ENCODE measurements at places on chromosomes 7 and 10.

DNA sequence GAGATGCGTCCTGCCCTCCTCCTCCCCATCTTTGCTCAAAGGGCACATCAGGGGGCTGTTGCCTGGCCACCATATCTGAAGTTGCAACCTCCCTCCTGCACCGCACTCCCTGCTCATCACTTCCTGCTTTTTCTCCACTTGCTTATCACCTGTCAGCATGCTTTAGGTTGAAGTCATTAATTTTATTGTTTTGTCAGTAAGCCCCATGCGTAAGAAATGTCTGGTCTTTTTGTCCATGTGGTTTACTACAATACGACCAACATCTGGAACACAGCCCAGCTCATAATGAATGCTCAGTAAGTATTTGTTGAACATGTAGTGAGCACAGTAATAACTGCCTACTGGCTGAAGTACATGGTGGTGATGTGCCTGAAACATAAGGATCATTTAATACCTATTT lies 71.6 kb upstream of the GJD4 start:
- DNase-seq: no peak

DNA sequence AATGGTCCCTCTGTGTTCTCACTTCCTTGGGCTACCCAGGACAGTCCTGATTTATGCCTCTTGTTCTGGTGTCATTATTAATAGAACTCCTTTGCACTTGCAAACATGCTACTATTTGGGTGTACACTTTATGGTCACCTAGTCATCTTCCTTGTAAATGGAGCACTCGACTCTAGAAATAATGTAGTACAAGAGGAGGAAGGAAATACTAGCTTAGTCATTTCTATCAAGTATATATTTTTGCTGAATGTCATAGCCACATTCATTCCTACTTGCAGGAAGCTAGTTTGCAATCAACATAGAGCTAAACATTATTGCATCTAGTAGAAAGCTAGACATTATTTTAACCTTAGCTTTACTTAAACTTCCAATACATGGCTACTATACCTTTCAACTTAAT lies 335.3 kb downstream of the MAGI2 start:
- DNase-seq: no peak

DNA sequence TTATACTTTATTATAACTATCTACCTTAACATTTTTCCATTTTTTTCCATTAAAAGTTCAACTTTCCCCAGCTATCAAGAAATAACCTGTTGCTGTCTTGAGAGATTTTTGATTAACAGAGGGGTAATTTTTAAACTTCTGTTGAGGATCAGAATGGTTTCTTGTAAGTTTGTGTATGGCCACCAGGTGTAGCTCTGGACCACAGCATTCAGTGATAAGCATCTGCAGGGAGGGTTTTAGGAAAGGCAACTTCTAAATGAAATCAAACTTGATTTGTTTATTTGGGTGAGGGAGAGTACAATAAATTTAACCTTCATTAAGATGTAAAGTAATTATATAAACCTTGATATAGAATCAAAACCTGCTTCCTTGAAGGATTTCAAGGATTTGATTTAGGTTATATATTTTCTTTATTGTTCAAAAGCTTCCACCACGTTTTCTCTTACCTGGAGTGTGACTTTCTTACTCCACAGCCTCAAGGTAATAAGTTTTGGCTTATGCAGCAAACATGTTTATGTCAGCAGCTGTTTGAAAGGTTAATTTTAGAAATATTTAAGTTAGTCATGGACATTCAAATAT lies 153.3 kb downstream of the STK31 start:
- DNase-seq: no peak

DNA sequence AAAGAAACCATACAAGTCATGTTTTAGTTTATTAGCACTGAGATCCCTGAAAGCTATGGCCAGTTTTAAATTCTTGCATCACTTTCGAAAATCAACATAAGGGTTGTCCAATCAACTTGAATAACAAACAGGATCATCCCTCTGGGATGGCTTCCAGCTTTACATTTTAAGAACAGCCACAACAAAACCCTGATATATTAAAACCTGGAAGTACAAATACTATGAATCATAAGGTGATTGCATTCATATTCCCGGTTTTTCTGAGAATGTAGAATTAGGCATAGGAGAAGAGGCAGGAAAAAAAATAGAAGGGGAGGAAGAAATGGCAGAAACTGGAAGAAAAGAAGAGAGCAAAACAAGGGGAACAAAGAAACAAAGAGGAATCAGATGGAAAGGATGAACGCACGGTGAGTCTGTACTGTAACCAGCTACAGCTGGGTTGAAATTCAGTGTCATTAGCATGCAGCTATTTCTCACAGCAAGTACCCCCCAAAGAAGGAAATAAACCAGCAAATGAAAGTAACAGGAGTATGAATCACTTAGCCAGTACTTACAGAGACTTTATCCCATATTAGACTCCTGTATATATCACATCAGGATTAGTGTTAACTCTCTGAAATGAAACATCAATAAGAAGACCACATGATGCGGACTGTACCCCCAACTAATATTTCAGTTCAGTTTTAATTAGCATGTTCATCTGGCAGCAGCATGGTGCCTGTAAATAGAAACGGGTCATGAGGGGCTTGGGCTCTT lies 301.3 kb downstream of the RNLS start:
- DNase-seq: no peak

GRCh38 chr10:8069627-8070026 lies 15.1 kb downstream of the GATA3 start:
- no peak for DNase-seq

GRCh38 chr7:129519464-129519863 lies 17.1 kb downstream of the SMKR1 start:
- no peak for DNase-seq

- no peak for DNase-seq
Measured at GRCh38 chr10:97107551-97107950, 78.2 kb downstream of the SLIT1 start.

GRCh38 chr10:122102146-122102868 lies 113.3 kb downstream of the TACC2 start:
- no peak for DNase-seq

- no peak for DNase-seq
Measured at GRCh38 chr10:101217044-101217425, 12.2 kb downstream of the LBX1 start.

- DNase-seq: no peak
Measured at GRCh38 chr7:155234158-155234492, 63.6 kb upstream of the INSIG1 start.

GRCh38 chr7:158255156-158255555 lies 332.5 kb downstream of the PTPRN2 start:
- DNase-seq: no peak

DNA sequence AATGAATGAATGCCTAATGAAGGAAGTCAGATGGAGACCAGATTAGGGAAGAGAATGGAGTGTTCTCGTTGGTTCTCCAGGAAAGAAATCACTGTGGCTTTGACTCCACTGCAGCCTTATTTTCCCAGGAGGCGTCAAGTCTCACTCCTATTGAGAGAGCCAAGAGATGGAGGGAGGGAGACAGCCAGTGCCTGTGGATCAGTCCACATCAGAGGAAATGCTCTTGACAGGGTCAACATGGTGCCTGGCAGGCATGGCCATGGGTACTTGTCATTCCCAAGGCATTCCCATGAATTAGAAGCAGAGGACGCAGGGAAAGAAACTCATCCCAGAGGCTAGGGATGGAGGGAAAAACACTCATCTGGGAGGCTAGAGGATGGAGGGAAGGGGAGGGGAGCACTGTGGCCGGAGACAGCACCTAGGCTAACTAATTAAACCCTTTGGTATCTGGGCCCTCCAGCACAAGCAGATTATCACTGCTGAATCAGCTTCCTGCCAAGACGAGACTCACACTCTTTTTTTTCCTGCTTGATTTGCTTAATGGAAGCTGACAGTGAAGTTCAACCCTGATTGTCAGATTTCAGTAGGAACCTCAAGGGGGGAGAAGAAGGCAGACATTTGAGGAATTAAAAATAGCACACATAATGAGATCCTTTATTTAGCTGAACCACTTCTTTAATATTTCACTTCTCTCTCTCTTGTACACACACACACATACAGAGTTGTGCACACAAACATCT lies 1233.2 kb upstream of the AUTS2 start:
- DNase-seq: no peak

- DNase-seq: no peak
Measured at GRCh38 chr7:131878777-131879176, 322.3 kb upstream of the PODXL start.

- no peak for DNase-seq
Measured at GRCh38 chr7:112937651-112938415, 147.6 kb upstream of the TMEM168 start.

DNA sequence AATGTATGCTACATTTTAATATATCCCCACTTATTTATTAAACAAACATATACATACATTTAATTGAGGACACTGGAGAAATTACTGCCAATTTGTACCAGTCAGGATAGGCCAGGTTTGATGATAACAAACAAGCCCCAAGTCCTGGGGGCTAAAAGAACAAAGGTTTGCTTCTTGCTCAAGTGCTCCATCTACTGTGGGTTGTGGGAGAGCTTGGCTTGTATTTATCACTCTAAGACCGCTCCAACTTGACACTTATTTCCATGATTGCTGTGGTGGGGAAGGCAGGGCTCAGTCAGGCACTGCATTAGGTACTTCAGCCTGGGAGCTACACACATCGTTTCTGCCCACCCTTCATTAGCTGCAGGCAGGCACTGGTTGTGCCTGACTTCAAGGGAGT lies 136.6 kb upstream of the ZNF32 start:
- DNase-seq: no peak

DNA sequence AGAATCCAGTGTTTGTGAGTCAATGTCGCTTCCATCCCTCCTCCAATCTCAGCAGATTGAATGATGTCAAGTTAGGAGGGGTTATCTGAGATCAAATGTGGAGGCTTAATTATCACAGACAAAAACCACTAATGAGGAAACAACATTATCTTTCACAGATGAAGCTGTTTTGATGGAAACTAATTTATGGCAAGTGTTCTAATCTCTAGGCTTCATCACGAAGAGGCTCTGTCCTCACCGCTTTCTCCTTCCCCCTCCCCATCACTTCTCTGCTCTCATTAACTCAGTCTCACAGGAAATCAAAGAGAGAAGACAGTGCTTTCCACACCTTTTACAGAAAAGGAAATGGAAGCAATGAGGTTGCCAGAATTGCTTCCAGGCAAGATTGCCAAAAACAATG lies 283.7 kb downstream of the BMPER start:
- DNase-seq: no peak

DNA sequence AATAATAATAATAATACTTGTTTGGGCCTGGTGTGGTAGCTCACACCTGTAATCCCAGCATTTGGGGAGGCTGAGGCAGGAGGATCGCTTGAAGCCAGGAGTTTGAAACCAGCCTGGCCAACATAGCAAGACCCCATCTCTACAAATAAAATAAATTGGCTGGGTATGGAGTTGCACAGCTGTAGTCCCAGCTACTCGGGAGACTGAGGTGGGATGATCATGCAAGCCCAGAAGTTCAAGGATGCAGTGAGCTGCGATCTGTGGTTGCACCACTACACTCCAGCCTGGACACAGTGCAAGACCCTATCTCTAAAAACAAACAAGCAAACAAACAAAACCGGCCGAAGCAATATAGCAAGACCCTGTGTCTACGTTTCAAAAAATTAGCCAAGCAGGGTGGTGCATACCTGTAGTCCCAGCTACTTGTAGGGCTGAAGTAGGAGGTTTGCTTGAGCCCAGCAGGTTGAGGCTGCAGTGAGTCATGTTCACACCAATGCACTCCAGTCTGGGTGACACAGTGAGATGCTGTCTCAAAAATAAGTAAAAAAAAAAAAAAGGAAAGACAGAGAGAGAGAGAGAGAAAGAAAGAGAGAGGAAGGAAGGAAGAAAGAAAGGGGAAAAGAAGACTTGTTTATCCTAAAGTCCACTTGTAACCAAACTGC lies 85.6 kb upstream of the KDM7A start:
- DNase-seq: no peak

Data from activated naive CD4-positive, alpha-beta T cell treated with anti-CD3 and anti-CD28 coated beads, Interleukin-2, amount 50 U/mL, for 16 hours (primary cell).